ENCODE measurements at places on chromosomes 4 and X.

DNA sequence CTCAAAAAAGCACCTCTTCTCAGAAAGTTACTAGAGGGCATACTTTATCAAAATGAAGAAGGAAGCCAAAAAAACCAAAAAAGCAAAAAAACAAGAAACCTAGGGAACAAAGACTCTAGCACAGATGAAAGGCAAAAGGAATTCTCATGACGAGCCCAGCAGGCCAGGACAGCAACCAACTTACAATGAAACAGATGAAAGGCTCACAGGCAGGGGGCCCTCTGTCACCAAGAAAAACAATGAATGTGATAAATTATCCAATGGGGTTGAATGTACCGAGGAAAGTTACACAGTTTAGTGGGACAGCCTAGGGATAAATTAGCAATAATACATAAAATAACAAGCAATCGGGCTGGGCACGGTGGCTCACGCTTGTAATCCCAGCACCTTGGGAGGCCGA is 79.0 kb downstream of the GPR82 start:
- DNase-seq = no peak

DNA sequence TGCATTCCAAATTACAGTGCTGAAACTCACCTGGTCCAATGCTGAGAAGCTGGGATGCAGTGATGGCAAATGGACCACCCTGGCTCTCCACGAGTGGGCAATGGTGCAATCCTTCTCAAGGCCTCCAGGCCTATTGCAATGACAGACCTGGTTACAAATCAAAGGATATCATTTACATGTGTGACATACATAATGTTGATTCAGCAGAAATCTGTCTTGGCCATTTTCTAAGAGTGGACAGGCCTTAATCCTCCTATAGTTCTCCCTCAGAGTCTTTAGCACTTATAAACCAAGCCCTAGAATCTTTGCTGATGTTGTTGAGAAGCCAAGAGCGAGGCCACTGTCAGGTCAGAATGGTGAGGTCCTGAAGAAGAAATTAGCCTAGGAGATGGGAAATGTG is 17.1 kb downstream of the LRAT start:
- no peak for DNase-seq

- DNase-seq = no peak
Observed at GRCh38 chr4:87941537-87942392, 33.7 kb upstream of the SPP1 start.

- DNase-seq = peak; percentile 91
Observed at GRCh38 chr4:96164814-96165351, 325.0 kb downstream of the PDHA2 start.

GRCh38 chr4:140300271-140300970 is 73.0 kb upstream of the SCOC start:
- DNase-seq = peak; percentile 22

- DNase-seq = no peak
Observed at GRCh38 chr4:111930659-111931058, 214.6 kb upstream of the FAM241A start.

GRCh38 chr4:53186714-53187358 is 179.0 kb downstream of the SCFD2 start:
- DNase-seq = no peak

- no peak for DNase-seq
Observed at GRCh38 chrX:48736303-48736702, 25.2 kb upstream of the GLOD5 start.

All from brain microvascular endothelial cell (primary cell).